Stimulated activated CD8-positive, alpha-beta memory T cell treated with anti-CD3 and anti-CD28 coated beads, Interleukin-7, amount 100 ng/mL, for 48 hours (primary cell): ENCODE measurements at places on chromosomes 4 and X.

DNA sequence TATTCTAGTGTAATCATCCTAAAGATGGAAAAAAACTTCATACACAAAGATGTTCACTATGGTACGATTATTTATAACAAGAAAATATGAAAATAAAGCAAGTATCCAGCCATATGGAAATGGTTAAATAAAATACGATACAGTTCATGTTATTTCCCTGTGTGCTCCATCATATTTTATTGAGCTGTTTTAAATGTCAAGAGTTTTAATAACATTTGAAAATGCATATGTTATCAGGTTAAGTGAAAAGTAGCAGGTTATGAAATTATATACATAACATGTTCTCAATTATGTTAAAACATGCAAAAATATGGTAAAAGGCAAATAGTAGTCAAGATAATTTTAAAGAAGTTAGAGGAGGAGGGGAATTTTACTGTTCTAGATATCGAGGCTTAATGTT lies 192.0 kb downstream of the HNRNPD start:
- DNase-seq: no peak

GRCh38 chrX:109270580-109271484 lies 211.1 kb downstream of the GUCY2F start:
- DNase-seq: peak; percentile 21

DNA sequence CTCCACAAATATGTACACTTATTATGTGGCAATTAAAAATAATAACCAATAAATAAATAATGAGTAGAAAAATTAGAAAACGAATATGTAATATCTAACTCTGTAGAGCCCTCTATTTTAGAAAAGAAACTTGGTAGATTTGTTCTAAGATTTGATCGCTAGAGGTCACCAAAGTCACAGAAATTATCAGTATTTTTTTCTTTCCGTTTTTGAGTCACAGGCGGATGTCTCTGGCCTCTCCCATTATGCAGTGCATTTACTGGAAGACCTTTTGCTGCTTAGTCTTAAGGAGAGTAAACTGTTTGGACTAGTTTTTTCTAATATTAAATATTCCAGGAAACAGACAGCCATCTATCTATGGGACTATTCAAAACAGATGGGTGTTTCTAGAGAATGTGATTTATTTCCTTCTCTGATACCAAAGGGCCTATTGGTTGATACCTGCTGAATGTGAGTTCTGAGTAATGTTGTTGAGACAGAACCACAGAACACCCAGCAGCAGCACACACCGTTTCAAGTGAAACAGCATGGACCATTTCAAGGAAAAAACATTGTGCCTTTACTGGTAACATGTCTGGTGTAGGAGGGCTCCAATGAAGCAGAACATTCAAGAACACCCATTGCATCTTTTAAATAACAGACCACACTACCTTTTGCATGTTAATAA lies 34.0 kb upstream of the GYPA start:
- no peak for DNase-seq

DNA sequence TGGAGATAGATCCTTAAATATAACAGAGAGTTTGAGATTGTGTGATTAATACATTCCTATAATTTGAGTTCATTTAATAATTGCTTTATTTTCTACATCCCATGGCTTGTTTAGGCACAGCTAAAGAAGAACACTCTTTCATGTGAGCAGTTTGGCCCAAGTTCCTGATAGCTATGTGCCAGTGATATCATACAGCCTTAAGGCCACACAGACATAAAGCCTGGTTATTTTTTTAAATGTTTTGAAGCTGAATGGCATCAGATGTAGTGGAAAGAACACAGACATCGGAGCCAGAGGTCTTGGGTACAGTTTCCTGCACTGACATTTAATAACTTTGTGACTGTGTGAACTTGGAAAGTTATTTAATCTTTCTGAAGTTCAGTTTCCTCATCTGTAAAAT lies 7.0 kb upstream of the NDNF start:
- no peak for DNase-seq

DNA sequence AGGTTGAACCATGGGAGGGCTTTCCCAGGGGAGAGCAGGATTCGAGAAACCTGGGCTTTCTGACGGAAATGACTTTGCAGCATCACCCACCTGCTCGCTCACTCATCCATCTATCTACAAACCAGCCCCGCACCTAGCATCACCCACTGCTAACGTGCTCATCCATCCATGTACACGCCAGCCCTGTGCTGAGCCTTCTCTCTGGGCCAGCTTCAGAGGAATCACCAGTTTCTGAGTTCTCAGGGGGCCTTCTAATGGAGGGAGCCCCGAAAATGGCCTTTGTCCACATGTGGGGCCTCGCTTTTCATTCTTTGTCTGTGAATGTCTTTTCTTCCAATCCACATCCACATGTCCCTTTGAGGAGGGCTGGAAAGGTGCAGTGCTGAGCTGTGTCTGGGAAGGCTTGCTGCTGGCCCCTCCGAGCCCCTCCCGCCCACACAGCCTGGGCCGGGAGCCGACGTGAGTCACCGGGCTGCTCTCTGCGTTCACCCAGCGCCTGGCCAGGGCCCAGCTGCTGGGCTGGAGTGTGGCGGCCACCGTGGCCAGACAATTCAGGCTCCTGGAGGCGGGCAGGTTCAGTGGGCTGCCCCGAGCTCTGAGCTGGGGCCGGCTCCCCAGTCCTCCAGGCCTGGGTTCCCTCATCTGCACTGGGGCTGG lies 14.7 kb downstream of the SORCS2 start:
- no peak for DNase-seq

DNA sequence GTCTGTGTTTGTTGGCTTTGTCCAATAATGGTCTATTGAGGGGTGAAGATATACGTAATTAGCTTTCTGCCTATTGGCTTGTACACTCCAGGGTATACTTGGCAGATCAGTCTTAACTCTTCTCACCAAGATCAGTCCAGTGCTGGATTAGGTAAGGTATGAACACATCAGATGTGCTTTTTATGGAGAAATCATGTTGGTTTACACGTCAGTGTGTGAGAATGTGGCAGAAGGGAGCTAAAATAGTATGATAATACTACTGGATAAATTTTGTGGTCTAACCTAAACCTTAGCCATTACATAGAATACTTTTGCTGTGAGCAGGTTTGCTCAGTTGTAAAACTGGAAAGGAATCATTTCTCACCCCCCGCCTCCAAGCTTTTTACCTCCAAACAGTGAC lies 4.2 kb downstream of the PDHA1 start:
- no peak for DNase-seq

DNA sequence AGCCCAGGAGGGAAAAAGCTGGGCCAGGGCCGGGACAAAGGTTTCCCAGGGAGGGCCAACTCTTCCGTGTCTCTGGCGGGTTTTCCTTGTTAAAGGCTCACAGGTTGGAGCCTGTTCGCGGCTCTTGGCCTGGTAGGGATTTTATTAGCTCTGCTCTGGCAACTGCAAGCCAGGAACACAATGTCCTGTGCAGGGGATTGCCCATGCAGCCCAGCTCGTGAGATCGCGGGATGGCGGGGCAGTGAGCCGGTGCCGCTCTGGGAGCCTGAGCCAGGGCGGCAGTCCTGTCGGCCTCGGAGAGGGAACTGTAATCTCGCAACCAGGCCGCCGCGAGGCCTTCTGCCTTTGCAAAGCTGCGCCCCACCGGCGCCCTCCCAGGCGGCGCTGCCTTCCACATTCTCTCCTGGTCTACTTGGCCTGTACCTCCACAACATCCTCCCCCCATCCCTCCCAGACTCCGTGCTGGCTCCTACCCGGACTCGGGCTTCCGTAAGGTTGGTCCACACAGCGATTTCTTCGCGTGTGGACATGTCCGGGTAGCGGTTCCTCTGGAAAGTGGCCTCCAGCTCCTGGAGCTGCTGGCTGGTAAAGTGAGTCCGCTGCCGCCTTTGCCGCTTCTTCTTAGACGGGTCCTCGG lies 2.1 kb downstream of the PITX2 start:
- no peak for DNase-seq

GRCh38 chrX:1536712-1537030 lies 314 bp downstream of the P2RY8 start:
- DNase-seq: no peak

DNA sequence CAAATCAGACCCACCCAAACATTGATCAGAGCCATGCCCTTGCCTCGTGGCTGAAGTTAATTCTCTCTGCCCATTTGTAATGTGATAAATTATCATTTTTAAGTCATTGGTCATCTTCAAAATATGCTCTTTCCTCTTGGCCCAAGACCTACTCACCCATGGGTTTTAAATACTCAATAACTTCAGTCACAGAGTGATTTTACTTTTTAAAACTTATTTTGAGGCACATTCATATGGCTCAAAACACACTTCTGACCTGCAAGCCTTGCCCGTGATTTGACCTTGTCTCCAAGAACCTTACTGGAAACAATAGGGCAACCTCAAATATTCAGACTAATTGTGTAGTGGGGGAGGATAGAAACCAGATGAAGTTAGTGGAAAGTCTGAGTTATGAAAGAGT lies 176.2 kb upstream of the LNX1 start:
- no peak for DNase-seq

DNA sequence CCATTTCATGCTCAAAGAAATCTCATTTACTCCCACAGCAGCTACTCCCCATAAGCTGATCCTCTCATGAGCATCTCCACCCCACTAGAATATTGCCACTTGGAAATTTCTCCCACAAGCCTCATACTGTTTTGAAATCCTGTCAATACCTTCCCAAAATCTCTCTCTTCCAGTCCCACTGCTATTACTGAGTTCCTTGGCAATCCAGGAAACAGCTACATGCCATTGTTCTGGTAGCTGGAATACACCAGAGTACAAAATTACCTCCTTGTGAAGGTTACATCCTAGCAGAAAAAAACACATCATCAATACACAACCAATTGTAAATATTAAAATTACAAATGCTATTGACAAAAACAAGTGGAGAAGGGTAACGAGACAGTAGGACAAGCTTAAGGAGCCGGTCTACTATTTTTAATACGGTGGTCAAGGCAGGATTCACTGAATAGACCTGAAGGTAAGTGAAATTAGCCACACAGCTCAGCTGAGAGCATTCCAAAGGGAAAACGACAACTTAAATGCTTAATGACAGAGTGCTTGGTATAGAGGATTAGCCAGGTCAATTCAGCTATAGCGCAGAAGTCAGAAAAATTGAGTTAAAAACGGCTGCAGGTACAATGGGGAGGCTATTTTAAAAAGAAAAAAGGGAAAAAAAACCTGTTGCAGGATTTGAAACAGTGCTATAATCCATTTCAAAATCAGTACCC lies 6.4 kb downstream of the RPL9 start:
- DNase-seq: no peak

DNA sequence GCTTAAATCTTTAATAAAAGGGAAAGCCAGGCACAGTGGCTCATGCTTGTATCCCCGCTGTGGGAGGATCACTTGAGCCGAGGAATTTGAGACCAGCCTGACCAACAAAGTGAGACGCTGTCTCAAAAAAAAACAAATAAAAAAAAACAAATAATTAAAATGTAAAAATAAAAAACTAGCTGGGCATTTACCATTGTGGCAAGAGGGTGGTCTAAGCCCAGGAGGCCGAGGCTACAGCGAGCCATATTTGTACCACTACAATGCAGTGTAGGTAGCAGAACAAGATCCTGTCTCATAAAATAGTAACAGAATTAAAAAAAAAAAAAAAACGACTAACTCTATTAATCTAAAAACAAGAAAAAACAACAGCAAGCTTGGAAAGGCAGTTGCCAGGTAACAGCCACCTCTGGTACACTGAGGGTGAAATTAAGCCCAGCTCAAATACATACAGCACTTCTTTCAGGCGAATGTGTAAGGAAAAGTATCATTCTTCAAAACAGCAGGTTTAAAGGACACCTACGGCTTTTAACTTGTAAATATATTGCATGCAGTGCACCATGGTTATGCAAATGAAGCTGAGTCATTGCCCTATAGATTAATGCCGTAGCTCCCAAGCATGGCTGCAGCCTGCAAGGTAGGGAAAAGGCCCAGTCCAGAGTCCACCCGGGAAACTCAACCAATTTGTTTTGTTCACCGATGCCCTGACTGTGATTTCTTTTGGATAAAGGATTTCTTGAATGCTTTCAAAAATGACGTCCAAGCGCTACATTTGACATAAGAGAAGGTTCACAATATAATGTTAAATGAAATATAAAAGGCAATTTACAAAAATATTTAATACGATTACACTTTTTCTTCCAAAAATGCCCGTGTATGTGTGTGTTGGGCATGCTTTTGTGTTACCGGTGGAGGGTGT lies 14.5 kb upstream of the TXLNG start:
- DNase-seq: peak; percentile 1

DNA sequence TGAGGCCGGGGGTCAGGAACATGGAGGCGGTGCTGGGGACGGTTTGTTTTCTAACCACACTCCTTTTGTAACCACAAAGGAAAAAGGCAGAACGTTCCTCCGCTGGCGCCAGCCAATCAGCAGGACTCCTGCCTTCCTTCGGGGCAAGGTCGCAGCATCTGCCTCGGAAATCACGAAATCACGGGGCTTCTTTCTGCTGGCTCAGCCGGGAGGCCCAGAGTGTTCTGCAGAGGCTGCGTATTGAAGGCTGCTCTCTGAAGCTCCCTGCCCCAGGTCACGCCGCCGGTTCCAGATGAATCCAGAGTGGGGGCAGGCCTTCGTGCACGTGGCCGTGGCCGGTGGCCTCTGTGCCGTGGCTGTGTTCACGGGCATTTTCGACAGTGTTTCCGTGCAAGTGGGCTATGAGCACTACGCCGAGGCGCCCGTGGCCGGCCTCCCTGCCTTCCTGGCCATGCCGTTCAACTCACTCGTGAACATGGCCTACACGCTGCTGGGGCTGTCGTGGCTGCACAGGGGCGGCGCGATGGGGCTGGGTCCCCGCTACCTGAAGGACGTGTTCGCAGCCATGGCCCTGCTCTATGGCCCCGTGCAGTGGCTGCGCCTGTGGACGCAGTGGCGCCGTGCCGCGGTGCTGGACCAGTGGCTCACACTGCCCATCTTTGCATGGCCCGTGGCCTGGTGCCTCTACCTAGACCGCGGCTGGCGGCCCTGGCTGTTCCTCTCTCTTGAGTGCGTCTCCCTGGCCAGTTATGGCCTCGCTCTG lies 9.4 kb downstream of the TMEM187 start:
- peak; percentile 70 for DNase-seq

DNA sequence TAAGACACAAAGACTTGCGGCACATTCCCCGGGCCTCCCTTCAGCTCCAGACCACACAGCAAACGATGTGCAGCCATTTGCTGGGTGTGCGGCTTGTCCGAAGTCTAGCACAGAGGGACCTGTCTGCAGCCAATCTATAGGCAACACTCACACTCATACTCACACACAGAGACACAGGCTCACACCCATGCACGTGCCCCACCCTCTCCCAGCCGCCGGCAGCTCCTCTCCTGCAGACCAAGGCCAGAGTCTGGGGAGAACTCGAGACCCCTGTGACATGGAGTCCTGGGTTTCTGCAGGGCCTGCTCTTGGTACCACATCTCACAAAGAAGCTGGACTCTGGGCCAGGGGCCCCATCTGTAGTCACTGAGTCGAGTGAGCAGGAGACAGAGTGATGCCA lies 245.4 kb upstream of the PSAPL1 start:
- DNase-seq: no peak

DNA sequence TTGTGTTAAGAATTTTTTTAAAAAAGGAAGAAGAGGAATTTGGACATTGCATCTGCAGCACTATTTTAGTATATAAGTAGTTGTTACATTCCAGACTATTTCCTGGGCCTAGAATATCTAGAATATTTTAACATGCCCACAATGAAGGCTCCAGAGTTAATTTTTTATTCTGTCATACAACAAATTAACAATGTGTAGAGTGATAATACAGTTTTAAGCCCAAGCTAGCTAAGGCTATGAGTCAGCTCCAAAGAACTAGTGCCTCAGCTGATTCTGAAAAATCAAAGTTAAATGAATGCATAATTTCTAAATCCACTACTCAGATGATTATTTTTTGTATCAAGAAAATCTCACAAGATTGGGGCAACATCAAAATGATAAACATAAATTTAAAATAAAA lies 231.4 kb downstream of the PRDM5 start:
- no peak for DNase-seq
